ENCODE measurements at places on chromosomes 12 and 14. TPM values are rescaled to one million over a fixed set of nuclear protein-coding genes. Genes with fewer than 3 reads are reported as not detected.

- DNase-seq: peak; percentile 77
These were observed 212.5 kb downstream of the CHST11 start for GRCh38 chr12:104669089-104669721.

- DNase-seq: no peak
These were observed 73.5 kb downstream of the BTG1 start for GRCh38 chr12:92072112-92072511.

GRCh38 chr12:54141431-54142113, 47.2 kb downstream of the SMUG1 start:
- DNase-seq: no peak

DNA sequence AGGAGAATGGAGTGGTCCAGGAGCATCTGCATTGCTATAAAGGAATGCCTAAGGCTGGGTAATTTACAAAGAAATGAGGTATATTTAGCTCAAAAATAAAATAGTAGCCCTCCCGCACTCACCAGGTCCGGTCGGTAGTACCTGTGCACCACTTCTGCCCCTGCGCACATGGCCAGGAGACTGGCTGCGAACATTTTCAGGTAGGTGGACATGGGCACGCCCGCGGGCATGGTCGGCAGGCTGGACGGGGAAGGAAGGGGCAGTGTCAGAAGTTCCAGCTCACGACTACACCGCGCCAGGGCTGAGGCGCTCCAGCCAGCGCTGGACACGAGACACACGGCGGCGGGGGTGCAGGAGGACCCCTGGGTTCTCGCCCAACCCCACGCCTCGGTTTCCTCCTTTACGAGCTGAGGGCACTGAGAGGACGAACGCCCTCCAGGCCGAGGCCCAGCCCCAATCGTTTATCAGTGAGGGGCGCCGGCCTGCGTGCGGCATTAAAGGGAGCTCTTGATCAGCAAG, 9.1 kb upstream of the TDG start:
- no peak for DNase-seq

GPR84 gene
- 0.96 TPM for total RNA-seq

Measured in upper lobe of right lung (tissue), 1 donor.